ENCODE measurements at places on chromosomes 2 and 18. TPM values are rescaled to one million over a fixed set of nuclear protein-coding genes. Genes with fewer than 3 reads are reported as not detected.

The COL3A1 gene
- polyA plus RNA-seq, result 906 TPM

The RAB6C gene
- polyA plus RNA-seq, result 0.48 TPM

The POTEI gene
- 0.50 TPM for polyA plus RNA-seq

The SCYGR6 gene
- polyA plus RNA-seq, result not detected

The CDH7 gene
- 16.8 TPM for polyA plus RNA-seq

DNA sequence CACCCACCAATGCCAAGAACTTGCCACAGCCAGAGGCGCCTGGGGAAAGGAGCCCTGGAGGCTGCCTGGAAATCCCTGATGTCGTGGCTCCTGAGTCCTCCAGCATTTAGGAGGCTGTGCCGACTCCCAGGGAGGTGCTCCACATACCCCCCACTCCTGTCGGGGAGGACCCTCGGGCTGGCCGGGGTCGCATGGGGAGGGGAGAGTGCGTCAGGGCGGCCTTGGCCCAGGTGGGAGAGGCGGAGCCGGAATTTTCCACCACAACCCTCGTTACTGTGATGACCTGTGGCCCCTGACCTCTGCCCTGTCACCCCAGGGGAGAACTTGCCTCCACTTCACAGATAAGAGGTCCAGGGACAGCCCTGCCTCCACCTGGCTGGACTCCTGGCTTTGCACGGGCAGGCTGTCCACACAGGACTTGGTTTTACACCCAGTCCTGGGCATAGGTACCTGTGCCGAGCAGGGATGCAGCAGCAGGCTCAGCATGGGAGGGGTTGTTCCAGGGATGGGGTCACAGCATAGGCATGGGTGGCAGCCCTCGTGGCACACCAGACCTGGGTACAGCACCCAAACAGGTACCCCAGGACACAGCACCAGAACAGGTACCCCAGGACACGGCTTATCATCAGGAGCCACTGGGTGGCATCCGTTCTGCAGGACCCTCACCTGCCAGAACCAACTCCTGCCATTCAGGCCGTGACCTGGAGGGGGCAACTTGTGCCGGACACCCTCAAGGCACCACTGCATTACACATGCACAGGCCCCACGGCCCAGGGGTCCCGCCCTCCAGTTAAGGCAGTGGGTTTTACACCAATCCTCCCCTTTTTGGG lies 12.3 kb upstream of the AGXT start:
- DNase-seq, result no peak

- DNase-seq, result no peak
Measured at GRCh38 chr2:132280912-132281311, 119.2 kb upstream of the ANKRD30BL start.

GRCh38 chr2:95728878-95729596 lies 137.2 kb downstream of the TRIM43 start:
- DNase-seq, result peak; percentile 81

DNA sequence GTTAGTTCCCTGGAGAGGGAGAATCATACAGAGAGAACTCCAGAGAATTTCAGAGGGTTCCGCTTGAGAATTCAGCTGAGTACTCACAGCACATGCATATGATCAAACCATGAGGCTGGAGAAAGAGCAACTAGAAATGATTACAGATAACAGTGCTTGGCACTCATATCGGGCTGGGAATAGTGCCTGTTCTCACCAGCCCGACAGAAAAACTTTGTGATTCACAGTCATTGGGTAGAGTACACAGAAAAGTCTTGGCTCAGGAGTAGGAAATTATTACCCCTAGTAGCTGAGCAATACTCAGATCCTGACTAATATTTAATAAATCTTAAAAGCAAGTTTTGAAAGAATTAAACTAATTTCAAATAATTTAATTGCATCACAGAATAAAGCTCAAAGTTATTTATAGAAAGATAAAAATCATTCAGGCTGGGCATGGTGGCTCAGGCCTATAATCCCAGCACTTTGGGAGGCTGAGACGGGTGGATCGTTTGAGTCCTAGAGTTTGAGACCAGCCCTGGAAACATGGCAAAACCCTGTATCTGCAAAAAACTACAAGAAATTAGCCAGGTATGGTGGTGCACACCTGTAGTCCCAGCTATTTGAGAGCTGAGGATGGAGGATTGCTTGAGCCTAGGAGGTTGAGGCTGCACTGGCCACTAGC lies 6.8 kb downstream of the WDPCP start:
- no peak for DNase-seq

DNA sequence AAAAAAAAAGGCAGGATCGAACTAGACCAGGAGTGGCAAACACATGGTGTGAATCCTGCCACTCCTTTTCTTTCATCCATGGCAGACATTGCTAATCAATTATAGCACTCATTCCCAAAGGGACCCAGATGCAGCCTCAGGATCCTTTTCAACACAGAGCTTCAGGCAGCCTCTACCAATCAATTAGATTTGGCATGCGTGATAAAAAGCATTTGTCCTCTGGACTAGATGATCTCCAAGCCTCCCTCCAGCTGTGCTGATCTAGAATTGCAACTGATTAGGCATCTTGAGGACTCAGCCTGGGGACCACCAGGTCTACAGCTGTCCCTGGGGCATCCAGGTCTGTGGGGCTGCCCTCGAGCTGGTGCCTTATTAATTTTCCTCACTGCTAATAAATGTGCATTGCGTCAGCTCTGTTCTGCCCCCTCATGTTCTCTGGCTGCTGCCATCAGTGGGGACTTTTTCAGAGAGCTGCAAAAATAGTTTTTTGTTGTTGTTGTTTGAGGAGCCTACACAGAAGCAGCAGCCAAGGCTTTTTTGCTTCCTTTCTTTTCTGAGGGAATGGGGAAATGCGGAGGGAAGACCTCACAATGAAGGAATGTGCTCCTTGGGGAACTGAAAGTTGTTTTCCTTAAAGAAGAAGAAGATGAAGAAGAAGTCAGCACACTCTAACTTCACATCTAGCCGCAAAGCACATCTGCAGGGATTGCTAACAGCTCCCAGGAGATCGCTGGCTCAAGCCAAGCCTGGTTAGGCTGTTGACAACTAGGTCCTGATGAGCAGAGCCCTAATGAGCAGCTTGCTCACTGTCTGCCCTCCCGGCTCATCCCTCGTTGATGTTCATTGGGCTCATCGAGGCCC lies 8.8 kb upstream of the ATOH8 start:
- DNase-seq, result no peak

DNA sequence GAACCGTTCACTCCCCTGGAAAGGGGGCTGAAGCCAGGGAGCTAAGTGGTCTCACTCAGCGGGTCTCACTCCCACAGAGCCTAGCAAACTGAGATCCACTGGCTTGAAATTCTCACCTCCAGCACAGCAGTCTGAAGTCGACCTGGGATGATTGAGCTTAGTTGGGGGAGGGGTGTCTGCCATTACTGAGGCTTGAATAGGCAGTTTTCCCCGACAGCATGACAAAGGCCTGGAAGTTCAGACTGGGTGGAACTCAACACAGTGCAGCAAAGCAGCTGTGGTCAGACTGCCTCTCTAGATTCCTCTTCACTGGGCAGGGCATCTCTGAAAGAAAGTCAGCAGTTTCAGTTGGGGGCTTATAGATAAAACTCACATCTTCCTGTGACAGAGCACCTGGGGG lies 292.5 kb downstream of the NUP35 start:
- no peak for DNase-seq

DNA sequence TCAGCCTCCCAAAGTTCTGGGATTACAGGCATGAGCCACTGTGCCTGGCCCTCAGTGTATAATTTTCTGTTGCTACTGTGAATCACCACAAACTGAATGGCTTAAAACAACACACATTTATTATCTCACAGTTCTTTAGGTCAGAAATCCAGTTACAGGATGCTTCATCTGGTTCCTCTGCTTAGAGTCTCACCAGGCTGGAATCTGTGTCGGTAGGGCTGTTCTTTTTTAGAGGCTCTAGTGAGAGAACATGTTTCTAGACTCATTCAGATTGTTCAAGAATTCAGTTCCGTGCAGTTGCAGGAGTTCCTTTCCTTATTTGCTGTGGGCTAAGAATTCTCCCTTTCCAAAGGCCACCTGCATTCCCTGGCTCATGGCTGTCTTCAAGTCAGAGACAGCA lies 22.2 kb downstream of the CCDC121 start:
- DNase-seq, result no peak

DNA sequence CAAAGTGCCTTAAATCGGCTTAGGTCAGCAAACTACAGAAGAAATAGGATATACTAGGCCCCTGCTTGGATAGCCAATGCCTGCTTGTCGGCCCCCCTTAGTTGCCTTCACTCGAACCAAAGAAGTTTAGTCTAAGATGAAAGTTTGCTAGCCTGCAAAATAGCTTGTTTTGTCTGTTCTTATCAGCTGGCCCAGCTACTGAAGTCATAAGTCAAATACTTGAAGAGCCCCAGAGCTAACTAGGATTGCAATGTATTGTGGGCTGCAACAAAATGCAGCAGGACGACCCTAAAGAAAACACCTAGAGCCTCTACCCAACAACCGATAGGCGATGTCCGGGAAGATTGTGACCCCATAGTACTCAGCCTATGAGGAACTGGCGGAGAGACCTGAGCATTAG lies 183.5 kb upstream of the HS6ST1 start:
- DNase-seq, result no peak
